ENCODE measurements at places on chromosomes 7 and 10.

GRCh38 chr10:123746061-123746460, 79.9 kb downstream of the GPR26 start:
- no peak for DNase-seq

DNA sequence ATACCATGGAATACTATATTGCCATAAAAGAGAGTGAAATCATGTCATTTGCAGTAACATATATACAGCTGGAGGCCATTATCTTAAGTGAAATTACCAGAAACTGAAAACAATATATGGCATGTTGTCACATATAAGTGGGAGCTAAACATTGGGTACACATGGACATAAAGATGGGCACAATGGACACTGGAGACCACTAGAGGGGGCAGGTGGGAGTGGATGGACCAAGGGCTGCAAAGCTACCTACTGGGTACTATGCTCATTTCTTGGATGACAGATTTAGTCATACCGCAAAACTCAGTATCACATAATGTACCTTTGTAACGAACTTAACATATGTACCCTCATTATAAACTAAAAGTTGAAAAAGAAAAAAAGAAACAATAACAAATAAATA, 1167.6 kb downstream of the NXPH1 start:
- no peak for DNase-seq

DNA sequence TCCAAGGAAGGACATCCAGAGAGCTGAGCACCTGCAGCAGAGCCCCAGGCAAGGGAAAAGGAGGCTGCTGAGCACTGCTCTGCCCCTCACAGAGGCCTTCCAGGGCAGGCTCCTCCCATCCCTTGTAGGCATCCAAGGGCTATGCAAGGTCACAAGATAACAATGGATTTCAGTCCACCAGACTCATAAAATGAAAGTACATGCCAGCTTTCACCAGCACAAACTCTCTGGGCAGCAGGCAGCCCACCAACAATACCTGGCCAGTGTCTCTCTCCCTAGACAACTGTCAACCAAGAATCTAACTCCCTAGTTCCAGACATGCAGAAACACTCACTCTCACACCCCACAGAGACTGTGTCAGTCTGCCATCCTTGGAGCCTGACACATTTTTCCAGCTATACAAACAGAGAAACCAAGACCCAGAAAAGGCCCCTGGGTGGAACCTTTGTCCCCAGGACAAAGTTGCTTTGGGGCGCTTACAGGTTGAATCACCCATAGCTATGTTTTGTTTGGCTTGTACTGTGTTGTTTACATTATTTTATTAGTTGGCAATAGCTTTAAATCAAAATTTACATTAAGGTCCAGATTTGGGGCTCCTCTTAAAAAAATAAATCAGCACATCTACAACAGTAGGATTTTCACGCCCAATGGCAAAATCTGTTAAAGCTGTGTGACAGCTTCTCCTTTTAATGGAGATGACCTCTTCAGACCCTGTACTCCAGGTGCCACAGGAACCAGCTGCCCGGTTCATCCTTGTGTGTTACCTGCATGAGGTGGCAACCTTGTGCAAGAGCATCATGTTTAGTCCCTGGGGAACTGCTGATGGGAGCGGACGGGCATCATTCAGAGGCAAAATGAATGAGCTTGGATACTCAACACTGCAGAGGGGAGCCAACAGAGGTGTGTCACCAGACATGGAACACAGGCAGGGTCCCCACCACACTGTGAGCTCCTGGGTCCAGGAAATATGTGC, 5.2 kb downstream of the GRID1 start:
- no peak for DNase-seq

DNA sequence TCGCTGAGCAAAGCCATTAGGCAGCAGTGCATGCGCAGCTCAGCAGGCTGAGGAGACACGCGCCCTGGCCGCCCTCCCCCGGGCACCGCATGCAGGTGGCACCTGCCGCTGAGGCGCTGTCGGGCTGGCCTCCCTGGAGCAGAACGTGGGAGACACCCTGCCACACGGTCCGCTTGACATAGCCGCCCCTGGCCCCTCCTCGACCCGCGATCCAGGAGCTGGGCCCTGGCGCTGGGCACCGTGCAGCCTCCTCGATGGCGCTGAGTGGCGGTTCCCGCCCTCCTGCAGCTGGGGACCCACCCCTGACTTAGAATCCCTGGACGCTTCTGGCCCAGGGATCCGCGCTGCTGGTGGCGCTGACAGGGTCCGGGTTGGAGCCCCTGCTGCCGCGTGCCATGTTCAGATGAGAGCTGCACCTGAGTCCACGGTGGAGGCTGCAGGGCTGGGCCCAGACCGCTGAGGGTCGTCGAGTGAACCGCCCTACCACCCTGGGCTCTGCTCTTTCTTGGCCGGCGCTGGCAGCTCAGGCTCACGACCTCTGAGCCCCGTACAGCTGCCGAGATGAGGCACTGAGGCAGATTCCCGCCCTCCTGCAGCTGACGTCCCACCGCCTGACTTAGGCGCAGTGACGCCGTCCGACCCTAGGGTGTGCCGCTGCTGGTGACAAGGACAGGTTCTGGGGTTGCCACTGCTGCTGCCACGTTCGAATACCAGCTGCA, 116.8 kb downstream of the OR13A1 start:
- no peak for DNase-seq

DNA sequence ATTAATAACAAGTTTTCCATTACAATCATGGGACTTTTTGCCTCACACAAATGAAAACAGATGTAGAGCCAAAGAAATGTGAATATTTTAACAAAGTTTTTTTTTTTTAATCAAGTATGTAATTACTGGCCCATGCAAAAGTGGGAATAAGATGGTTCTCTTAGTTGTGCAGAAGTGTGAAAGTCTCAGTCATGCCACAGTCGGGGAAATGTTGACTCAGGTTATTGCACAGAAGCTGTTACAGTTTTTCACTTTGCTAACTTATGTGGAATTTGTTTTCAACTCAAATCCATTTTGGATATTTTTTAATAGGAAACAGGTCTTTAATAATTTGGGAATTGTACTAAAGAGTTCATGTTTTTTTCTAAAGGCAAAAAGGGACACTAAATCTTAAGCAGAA, 44.0 kb upstream of the CAV2 start:
- no peak for DNase-seq

- DNase-seq, result no peak
Measured at GRCh38 chr7:112487457-112488263, 6.9 kb downstream of the LSMEM1 start.

DNA sequence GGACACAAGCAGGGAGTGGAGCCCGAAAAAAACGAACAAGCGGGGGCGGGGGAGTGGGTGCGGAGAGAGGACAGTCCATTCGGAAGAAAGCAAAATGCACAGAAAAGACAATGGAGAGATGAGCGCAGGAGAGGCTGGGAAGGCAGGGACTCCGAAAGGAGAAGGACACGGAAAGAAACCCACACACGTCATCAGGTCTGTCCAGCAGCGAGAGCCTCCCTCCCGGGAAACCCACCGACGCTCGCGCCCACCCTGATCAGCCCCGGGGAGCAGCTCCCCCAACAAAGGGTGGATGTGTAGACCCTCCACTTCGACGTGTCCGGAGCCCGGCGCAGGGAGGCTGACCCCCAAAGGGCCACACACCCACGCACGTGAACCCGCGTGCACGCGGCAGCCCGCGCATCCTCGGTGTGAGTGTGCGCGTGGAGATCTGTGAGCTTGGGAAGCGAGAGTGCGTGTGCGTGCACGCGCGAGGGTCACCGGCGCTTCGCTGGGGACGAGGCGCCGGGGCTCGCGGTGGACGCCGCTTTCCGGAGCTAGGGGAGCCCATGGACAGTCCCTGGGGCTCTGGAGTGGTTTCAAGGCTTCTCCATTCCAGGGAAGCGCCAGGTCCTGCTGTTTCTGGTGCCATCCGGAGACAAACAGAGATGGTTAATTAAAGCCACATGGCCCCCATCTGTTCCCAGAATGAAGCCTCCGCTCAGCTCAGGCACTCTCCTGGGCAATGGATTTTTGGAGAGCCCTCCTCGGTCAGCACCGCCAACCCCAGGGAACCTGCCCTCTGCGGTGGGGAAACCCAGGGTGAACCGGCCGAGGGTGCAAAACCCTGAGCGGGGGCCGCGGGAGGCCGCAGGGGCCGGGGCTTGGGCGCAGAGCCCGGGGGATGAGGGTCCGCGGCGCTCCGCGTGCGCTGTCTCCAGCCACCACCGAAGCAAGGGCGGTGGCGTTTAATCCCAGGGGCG, 916 bp downstream of the LAMB1 start:
- DNase-seq, result no peak

DNA sequence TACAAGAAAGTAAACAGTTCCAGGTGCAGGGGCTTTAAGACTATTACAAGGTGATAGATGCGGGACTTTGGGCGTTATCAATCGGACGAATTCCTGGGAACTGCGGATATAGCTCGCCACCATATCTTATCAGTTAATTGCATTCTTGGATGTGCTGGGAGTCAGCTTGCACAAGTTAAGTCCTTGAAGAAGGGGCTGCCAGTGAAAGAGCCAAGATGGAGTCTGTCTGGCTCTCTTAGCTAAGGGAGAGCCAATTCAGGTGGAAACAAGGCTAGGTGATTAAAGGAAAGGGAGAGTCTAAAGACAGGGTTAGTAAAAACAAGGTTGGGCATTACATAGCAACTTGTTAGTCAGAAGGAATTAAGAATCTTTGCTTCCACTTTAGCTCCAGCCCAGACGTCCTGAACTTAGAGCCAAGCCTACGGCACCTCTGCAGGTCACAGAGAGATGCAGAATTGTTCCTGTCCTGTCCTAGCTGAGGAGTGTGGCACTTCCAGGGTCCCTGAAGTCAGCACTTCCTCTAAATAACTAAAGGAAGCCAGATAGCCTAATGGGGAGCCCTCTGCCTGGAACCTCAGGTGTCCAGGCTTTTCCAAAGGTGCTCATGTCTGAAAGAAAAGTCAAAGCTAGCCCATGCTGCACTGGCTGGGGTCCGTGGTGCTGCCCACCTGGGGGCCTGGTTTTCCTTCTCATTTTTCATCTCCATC, 17.3 kb downstream of the ZC3HAV1 start:
- DNase-seq, result no peak

DNA sequence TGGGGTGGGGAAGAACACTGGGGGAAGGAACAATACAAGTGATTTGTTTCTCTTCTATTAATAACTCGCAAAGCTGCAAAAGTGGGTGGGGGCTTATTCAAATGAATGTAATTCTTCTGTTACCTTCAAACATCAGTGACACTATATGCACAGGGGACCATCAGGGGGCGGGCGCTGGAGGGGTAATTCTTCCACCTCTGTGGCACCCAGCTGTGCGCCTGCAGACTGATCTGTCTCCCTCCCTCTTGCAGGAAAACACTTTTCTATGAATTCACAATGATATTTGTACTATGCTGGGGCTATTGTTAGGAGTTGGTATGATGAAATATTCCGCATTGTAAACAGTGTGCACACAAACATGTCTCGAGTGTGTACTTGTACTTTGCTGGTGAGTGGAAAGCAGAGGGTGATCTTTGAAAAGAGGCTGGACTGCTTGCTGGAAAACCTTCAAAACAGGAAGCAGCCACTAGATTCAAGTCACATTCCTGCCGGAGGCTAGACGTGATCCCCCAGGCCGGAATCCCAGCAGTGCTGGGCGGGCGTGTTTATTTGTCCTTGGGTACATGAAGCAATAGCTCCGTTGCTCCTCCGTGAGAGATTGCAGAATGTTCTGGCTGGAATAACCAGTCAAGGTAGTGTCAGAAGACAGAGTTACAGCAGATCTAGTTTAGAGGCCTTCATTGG, 15.8 kb upstream of the BNIP3 start:
- DNase-seq, result no peak

- no peak for DNase-seq
Measured at GRCh38 chr7:116988363-116988989, 35.2 kb downstream of the ST7 start.

DNA sequence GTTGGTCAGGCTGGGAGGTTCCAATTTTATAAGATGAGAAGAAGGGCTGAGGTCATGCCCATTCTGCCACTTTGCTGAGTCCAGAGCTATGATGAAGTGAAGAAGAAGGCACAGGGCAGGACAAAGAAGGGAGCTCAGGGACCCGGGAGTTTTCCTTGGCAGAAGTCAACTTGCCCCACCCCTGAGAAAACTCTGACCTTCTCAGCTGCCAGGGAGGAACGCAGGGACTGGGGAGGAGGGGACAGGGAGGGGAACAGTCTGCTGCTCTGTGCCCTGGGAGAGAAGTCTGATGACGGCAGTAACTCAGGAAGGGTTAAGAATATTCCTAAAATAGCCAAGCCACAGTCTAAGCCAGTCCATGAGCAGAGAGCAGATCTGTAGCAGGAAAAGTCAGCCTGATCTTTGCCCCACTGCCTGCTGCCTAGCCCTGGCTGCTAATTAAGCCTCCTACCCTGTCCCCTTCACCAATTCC, 11.7 kb downstream of the ADIRF start:
- DNase-seq, result no peak

GRCh38 chr7:155208681-155209477, 88.8 kb upstream of the INSIG1 start:
- no peak for DNase-seq
